ENCODE measurements at places on chromosomes 3 and 15.

DNA sequence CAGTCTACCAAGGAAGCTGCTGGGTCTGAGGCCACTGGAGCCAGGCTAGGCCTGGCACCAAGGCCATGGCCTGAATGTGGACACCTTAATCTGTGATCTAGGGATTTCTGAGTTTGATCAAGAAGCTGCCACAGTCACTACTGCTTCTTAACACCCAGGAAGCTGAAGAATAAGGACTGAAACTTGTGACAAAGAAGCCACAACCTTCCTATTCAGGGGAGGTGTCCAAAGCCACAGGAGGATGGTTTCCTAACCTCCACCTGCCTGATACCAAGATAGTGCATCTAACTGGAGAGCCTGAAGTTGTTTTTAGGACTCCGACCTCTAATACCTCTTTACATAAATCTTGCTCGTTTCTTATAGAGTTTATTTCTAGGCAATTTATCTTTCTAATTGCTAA, 5.5 kb upstream of the ANO10 start:
- no peak for DNase-seq

DNA sequence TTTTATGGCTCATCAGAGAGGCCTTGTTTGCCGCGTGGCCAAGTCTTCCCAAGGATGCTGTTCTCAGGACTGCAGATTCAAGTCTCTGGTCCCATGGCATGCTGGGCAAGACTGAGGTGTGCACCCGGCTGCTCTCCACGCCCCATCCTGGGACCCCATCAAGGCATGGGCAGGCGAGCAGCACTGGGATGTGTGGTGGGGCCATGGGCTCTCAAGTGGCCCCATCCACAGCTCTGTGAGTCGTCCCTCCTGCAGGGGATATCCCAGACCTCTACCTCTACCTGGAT, 13.1 kb upstream of the GP9 start:
- DNase-seq = no peak

DNA sequence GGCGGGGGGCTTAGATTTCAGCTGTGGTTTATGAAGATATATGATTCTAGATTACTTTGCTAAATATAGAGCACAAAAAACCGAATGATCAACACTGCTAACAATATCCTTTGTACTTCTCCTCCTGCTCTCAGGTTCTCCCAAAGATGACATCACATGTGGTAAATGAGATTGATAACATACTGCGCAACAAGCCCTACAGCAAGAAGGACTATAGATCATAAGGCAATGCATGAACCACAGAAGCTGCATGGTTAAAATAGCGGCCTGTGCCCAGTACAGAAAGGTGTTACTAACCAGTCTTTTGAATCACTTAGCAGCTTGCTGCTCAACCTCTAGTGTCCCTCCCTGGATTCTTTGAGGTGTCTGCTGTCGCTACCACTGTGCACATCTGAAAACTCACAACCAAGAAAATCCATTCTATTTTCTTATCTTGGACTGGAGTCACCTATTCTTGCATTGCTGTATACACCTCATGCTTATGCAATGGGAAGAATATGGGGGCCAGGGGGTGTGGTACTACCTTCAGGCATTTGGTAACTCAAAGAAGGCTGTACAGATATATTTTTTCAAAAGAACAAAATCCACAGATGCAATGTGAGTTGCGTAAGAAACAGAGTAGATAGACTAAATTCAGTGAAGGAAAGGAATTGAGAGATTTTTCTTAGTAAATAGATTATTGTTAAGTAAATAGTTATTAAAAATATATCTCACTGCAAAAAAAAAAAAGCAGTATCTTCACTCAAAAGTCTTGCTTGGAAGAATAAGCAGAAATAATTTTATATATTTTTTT, 18.2 kb downstream of the SSR3 start:
- DNase-seq = no peak

- DNase-seq = no peak
These were observed 72.9 kb upstream of the ATP2C1 start for GRCh38 chr3:130820976-130821375.

GRCh38 chr15:81544385-81544784, 170.4 kb upstream of the TMC3 start:
- DNase-seq = no peak

DNA sequence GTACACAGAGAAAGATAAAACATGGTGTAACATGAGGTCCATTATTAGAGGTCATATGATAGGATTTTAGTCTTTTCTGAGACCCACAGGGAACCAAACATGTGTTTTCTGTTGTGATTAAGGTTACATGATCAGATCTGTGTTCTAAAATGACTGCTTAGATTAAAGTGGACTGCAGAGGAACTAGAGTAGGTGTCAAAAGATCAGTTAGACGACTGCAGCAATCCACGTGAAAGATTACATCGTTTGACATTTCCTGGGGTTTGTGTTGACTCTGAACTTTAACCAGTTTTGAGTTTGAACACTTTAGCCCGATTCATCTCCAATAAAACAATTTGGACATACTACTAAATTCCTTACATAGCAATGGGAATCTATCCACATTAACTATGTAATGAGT, 5.1 kb downstream of the MIX23 start:
- no peak for DNase-seq

Data from activated naive CD4-positive, alpha-beta T cell treated with anti-CD3 and anti-CD28 coated beads, Interleukin-2, amount 50 U/mL, for 72 hours (primary cell).